ENCODE measurements at places on chromosomes 2 and 18.

DNA sequence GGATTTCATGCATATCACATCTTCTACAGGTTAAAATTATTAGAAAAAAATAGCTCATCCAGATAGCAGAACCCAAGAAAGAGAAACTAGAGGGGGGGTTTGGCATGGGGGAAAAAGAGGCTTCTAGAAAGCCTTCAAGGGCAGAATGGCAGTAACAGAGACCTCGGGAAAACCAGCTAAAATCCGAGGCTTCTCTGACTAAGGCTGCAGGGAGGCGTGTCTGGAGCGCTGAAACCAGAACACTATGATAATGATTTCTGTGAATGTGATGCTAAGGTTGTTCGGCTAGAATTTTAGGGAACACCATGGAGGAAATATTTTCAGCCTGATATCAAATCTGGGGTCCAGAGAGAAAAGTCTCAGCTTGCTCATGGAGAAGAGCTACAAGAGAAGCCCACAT lies 73.0 kb downstream of the ATP8B1 start:
- no peak for DNase-seq

DNA sequence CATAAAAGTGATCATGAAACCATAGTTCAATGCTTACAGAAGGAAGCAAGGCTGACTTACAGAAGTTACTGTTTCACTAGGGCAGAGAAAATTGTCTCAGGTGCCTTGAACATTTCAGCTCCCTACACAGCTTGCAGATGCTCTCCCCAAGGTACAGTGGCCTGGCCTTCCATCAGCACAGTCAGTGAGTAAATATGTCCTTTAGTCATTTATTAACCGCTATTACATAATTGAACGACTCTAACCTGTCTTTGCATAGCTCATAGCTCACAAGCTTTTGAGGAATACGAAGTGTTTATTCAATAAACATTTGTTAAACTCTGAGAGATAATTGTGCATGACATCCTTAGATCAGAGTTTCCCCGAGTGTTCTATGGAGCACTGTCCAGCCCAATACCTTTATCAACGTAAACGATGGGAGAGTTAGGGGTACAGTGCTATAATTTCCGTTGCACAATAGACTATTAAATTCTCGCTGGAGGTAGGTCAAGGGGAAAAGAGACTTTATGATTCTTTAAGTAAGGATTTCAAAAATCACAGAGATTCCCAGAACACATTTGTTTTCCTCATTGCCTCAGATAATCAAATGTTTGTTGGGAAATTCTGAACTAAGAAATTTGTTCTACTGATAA lies 677.8 kb downstream of the TSN start:
- no peak for DNase-seq

DNA sequence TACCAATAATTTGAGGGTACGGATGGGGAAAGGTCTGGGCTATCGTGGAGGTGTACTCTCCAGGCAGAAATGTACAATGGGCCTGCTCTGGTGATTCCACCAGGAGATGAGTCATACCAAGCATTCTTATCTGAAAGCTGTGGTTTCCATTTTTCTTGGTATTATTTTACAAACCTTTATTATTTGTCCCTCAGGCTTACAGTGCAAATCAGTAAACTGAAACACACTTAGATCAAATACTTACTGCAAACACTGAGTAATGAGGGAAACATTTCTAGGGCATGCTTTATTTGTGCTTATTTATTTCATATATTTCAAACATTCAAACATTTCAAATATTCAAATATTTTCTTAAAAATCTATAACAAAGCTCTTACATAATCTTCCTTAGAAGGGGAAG lies 319.8 kb downstream of the RND3 start:
- DNase-seq, result no peak

DNA sequence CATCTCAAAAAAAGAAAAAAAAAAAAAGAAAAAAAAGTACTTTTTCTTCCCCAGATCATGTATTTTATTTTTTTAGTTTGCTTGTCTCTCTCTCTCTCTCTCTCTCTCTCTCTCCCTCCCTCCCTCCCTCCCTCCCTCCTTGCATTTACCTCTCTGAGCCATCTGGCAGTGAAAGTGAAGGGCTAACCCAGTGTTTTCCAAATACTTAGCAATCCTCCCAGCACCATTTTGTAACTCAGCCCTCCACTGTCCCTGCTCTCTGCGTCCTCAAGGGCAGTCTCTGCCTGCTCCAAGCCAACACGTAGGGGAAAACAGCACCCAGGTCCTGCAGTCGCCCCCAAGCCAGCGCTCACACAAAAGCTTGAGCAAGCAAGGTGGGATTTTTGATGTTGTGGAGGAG lies 19.6 kb upstream of the TEX44 start:
- DNase-seq, result no peak

- no peak for DNase-seq
Observed at GRCh38 chr2:27092696-27093429, 6.3 kb downstream of the KHK start.

DNA sequence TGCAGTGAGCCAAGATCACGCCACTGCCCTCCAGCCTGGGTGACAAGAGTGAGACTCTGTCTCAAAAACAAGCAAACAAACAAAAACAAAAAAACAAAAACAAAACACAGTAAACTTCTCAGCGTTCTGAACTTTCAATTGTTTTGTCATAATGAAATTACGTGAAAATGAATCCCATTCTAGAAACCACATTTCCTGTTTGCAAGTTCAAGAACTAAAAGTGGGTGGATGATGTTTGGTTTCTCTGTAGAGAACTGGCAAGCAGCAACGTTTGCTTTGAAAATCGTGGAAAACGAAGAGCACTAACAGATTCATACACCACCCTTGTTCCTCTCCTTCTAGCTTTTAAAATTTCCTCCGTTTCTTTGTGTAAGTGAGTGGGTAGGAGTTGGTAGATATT lies 226.1 kb upstream of the LYPD1 start:
- no peak for DNase-seq

DNA sequence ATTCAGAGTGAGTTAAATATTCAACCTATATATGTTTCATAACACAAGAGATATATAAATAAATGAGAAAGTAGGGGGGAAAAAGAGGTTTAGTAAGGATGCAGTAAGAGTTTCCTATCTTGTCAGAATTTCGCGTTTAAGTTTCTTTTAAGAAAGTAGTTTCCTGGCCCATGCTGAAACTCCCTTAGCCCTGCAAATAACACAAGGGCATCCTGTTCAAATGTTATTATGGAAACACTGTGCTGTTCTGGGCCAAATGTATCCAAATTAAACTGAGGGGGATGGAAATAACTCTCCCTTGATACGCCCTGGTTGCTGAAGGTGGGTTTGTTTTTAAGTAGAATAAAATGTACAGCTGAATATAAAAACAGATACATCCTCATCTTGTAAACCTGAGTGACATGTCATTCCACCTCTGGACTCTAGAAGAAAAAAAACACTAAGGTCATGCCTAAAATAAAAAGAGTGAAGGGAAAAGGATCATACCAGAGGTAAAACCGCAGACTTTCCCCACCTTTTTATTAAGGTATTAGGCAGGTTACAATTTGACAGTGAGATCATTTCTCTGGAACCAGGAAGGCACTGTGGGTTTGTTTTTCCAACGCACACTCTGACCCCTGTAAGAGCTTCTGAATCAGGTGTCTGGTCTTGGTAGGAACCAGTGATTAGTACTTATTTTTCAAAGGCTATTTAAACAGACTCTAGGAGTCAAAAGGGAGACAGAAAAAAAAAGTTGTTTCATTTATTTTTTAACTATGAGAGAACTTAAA lies 16.7 kb downstream of the BCL2 start:
- DNase-seq, result no peak

DNA sequence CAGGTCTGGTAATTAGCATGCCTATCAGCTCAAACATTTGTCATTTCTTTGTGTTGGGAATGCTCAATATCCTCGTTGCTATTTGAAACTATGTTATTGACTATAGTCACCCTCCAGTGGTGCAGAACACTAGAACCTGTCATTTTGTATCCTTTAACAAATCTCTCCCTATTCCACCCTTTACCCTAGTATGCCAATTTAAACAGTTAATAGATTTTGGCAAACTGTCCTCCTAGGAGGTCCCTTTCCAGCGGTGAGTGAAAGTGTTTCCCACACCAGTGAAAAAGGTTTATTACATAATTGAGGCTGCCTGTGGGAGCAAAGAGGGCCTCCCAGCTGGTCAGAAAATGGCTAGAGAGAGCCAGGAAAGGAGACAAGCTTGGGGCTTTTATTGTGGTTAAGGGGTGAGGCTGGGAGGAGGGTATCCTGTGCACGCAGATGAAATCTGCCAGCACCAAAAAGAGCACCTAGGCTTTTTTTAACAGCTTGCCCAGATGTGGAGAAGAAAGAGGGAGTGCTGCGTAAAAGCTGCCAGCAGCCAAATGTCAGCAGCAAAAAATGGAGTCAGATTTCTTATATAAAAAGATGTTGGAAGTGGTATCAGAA lies 1.8 kb upstream of the DRC1 start:
- DNase-seq, result no peak

- no peak for DNase-seq
Observed at GRCh38 chr2:113211226-113212105, 37.7 kb downstream of the PSD4 start.

DNA sequence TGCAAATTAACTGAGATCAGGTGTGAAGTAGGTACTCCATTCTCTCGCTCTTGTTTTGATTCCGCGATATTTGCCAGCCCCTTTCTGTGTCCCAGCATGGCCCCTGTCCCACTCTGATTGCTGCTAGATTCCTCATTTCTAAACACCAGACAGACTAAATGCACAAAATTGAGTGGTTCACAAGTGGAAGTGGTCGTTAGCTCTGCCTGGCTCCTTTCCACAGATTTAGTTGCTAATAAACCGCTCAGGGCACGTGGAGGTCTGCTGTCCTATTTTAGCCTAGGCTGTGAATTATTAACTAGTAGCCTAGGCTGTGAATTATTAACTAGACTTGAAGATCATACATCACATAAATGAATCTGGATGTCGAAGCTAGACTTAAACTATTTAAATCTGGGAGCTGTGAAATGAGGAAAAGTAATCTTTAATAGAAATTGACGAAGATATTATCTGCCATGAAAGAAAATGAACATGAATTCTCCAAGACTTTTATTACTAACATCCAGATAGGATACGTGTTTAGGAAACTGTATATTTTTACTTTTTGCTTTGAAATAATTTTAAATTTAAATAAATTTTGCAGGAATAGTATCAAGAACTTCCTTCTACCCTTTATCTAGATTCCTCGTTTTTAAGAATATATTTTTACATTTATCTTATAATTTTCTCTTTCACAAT lies 3.7 kb downstream of the IL1RL2 start:
- peak; percentile 47 for DNase-seq

- no peak for DNase-seq
Observed at GRCh38 chr2:176525086-176525485, 255.8 kb downstream of the MTX2 start.

DNA sequence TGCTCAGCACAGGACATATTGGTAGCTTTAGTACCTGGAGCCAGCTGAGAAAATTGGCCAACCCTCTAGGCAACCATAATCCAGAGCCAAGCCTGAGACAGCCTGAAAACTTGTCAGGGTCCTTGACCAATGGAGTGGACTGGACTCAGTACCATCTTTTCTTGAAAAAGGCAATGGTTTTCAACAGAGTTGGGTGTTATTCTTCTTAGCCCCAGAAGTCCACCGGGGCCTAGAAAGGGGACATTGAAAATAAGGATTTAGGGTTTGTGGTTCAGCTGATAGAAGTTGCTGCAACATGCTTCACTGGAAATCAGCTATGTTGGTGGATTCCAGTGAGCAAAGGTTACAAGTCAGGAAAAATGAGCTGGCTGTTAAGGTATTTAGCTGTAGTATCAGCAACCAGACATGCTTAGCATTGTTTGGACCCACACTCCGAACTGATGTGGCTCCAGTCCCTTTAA lies 22.1 kb upstream of the CNOT11 start:
- no peak for DNase-seq

GRCh38 chr2:43737097-43737854 lies 36.6 kb upstream of the DYNC2LI1 start:
- no peak for DNase-seq

GRCh38 chr2:186189816-186190215 lies 296.2 kb upstream of the ZC3H15 start:
- no peak for DNase-seq

- no peak for DNase-seq
Observed at GRCh38 chr2:48343571-48344440, 186.1 kb upstream of the STON1 start.

DNA sequence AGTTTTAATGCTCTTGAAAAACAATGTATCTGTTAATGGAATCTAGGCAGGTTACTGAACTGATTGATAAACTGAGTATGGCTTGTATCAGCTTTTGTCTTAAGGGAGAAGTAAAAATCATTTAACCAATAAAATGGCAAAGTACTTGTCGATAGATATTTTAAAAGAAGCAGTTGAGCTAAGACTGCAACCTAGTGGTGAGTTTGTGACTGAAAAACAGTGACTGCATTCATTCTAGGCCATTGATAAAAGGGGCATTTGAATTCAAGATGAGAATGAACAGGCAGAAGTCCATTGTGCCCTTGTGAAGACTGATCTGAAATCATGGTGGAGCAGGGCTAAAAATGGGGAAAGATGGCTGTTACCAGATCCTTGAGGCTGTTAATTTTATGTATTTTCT lies 59.4 kb upstream of the MSTN start:
- DNase-seq, result no peak

- DNase-seq, result no peak
Observed at GRCh38 chr2:54638103-54638502, 85.4 kb upstream of the EML6 start.

- DNase-seq, result no peak
Observed at GRCh38 chr18:49376046-49376445, 84.4 kb downstream of the DYM start.

- no peak for DNase-seq
Observed at GRCh38 chr2:69811591-69811990, 17.9 kb upstream of the GMCL1 start.

DNA sequence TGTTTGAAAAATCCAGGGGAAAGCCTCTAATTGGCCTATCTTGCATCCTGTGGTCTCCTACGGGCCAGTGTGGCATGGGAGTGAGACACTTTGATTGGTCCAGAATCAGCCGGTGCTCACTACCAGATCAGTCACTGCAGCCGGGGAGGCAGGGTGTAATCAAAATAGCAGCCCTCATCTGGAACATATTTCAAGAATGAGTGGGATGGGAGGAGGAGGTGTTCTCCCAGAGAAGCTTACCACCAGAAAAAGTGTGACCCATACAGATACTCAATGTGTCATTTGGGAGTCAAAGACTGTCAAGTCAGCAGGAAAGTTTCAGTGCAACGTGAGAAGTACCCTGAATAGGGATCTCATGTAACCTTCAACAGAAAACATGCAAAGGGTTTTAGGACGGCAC lies 393.9 kb upstream of the SLC14A2 start:
- DNase-seq, result no peak

GRCh38 chr18:5998166-5998881 lies 103.0 kb upstream of the TMEM200C start:
- DNase-seq, result no peak

- DNase-seq, result peak; percentile 22
Observed at GRCh38 chr18:8609659-8610458, 622 bp downstream of the RAB12 start.

DNA sequence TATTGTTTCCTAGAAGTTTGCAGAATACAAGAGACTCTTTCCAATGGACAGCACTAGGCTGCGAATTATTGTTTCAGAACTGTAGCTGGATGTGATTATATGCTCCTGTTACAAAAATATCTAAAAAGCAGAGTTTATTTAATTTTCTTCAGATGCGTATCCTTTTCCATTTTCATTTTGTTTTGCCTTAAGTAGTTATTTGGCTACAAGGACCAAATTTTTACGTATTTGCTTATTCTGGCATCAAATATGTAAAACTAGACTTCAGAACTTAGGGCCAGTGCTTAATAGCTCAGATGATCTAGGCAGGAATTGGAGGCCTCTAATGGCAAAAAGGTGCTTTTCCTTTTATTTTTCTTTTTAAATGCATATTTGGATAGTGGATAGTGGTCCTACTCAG lies 18.7 kb downstream of the MEP1B start:
- no peak for DNase-seq

GRCh38 chr2:226725126-226725860 lies 74.3 kb downstream of the IRS1 start:
- DNase-seq, result no peak
